Activated CD8-positive, alpha-beta memory T cell treated with anti-CD3 and anti-CD28 coated beads for 1 hour (primary cell): ENCODE measurements at places on chromosomes 16 and 17.

GRCh38 chr16:11743308-11744074 is 834 bp upstream of the TXNDC11 start:
- no peak for DNase-seq

- DNase-seq, result no peak
Observed at GRCh38 chr16:1989209-1990100, at the start of gene SYNGR3. SYNGR3 (plus strand) TSS chr16:1989970; CDS start chr16:1990103, 133 bp downstream.

GRCh38 chr17:10316801-10317542 is 55.8 kb downstream of the MYH13 start:
- DNase-seq, result no peak

DNA sequence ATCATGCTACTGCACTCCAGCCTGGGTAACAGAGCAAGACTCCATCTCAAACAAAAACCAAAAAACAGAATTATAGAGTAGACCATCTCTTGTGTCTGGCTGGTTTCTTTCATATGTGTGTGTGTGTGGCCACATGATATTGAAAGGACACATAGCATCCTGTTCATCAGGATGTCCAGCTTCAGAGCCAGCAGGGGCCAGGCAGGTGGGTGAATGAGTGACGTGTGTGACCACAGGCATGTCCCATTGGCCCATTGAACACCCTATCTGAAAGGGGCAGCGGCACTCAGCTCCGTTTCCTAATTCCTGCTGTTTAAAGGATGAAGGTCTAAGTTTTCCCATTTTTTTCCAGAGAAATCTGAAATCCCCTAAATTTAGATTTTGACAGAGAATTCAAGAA is 174.2 kb downstream of the PRKCB start:
- DNase-seq, result no peak

- no peak for DNase-seq
Observed at GRCh38 chr16:51896013-51896412, 650.9 kb downstream of the TOX3 start.

DNA sequence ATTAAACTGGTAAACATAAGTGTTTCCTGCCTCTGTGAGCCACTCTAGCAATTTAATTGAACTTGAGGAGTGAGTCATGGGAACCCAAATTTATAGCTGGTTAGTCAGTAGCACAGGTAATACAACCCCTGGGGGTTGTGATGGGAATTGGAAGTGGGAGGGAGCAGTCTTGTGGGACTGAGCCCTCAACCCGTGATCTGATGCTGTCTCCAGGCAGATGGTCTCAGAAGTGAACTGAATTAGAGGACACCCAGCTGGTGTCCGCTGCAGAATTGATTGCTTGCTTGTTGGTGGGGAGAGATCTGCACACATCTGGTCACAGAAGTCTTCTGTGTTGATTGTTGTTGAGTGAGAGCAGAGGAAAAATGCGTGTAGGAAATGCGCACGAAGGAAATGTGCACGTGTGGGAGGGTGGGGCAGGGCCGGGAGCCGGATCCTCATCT is 7.7 kb upstream of the ST6GALNAC2 start:
- no peak for DNase-seq

- DNase-seq, result no peak
Observed at GRCh38 chr16:14286368-14287230, 215.5 kb downstream of the MRTFB start.

DNA sequence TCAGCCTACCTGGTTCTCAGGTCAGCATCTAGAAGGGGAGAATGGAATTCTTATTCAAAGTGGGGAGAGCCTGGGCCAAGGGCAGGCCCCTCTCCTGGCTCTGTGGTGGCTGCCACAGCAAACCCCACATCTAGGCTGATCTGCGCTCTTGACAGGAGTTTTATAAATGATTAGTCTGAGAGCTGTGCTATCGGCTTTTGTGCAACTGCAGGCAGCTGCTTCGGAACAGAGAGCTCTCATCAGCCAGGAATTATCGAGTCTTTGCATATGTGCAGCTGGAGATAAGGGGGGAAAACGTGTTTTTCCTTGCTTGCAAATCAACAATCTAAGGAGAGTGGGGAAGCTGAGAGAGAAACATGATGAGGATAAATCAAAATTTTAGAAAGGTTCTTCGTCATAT is 91.7 kb downstream of the HS3ST3A1 start:
- no peak for DNase-seq

- DNase-seq, result no peak
Observed at GRCh38 chr17:14460516-14461226, 159.8 kb downstream of the HS3ST3B1 start.

- DNase-seq, result no peak
Observed at GRCh38 chr16:86685076-86685475, 106.7 kb downstream of the FOXL1 start.

DNA sequence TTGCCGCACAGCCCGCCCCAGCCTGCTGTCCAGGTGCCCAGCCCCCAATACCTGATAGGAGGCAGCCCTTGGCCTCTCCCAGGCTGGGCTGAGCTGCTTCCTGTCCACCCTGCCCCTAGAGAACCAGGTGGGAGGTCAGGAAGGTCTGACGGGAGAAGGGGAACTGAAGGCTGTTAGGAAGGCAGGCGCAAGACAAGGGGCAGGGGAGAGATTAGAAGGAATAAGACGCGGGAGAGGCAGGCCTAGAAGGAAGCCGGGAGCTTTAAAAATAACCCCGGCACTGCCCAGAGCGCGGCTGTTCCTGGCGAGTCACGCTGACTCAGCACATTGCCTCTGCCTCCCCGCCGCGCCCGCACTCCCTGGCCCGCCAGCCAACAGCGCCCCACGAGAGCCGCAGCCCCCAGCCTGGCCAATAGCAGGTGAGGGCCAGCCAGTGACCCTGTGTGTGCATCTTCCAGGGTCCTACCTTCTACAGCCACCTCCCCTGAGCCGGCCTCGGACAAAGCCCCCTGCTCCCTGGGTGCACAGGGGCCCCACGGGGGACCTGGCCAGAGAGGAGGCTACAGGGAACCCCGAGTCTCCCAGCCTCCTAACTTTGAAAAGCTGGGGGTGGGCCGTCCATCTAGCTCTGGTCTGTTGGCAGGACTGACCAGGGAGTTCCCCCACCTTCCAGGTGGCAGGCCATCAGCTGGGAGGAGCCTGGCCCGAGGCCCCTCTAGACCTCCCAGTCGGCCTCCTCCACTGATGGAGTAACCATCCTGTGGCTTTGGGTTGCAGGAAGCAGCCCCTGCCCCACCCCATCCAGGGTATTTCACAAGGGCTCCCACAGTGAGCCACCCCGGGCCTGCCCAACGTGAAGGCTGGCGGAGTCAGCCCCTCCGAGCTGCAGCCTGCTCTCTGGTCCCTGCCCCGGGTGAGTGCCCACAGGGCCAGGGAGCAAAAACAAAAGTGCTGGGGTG is 4.0 kb downstream of the MAFG start:
- no peak for DNase-seq

DNA sequence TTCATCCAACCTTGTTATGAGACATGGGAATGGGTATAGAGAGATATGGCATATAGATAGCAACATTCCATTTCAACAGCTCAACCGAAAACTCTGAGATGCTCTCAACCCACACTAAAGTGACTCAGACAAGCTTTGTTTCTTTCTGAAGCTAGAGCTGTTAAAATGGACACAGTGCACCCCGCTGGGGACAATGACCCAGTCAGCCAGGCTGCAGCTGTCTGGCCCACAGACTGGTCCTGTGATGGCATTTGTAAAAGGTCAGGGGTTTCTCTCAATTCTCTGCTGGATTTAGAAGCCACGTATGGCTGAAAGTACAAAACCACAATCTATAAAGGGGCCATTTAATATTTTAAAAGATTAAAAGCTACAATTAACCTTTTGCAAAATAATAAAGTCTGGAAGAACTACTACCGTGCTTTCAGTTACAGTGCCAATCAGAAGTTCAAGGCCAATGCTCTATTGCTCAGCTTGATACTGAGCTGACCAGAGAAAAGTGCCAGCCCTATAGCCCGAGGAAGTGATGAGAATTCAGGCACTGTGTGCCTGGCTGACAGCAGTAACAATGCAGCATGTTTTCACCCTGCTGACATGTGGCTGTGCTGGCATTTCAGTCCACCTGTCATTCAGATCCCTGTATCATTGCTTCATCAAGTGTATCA is 60.2 kb downstream of the TEX2 start:
- DNase-seq, result no peak

- DNase-seq, result no peak
Observed at GRCh38 chr17:36742267-36743000, 141.1 kb downstream of the MRM1 start.

GRCh38 chr16:66263973-66264310 is 102.5 kb upstream of the CDH5 start:
- DNase-seq, result no peak

DNA sequence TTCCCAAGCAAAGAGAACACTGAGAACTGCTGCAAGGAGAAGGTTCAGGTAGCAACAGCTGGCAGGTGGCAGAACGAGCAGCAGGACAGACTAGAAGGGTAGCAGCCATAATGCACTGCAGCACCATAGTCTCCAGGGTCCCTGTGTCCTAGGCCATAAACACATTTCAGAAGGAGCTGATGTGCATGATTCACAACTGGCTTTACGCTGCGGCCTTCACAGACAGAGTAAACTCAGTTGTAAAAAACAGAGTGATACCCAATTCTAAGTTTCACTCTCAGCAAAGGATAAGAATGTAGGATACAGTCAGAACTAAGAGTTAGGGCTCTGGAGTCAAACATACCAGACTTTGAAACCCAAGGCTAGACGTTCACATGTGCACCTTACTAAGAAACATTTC is 24.4 kb downstream of the ARHGAP17 start:
- no peak for DNase-seq

GRCh38 chr16:28180655-28181460 is 30.9 kb downstream of the XPO6 start:
- DNase-seq, result no peak

- DNase-seq, result no peak
Observed at GRCh38 chr16:4749700-4750257, 15.4 kb downstream of the DNAAF8 start.

DNA sequence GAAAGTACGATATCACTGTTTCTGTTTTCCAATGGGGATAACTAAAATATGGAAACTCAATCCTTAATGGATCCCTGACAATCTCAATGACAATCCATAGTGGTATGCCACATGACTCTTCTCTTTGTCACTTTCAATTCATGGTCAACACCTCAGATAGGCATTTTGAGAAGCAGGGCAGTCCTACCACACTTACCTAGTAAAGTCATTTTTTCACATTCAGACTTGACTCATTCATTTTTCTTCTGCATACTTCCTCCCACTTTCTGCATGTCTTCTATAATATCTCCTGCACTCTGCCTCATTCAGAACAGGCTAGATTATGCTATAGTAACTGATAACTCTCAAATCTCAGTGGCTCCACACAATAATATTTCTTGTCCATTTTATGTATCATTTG is 117.5 kb downstream of the FTO start:
- DNase-seq, result no peak

DNA sequence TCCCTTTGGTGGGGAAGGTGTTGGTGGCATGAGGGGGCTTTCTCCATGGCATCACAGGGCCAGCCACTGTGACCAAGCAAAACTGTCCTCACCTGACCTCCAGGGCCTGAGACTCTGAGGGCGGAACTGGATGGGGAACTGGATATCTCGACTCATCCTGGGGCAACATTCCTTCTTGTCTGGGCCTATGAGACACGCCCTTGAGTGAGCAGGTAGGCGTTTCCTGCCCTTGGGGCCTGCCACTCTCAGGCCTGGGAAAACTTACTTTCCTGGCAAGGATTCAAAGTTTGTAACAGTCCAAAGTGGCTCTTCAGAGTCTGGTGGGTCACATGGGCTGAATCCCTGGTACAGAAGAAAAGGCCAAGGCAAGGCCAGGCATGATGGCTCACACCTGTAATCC is 9.6 kb downstream of the MT1X start:
- no peak for DNase-seq

DNA sequence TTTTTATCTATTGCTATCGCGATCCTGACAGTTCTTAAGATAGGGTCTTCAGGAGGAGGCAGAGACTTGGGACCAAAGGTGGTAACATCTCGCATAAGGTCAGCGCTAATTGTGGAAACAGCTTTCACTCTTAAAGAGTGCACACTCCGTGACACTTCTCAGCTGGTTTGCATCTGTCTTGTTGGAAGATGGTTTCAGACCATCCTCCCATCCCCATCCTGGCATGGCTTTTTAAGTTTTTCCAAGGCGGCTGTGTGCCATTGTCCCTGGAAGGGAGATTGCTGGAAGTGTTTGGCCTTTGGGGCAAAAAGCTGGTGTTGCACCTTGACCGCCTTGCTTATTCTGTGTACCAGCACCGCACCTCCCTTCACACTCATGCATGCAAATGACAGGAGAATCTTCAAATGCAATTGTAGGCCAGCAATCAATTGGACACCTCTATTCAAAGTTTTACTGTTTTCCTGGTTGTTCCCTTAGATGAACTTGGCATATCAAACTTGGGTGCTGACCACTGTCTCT is 1.5 kb downstream of the SOCS7 start:
- no peak for DNase-seq

DNA sequence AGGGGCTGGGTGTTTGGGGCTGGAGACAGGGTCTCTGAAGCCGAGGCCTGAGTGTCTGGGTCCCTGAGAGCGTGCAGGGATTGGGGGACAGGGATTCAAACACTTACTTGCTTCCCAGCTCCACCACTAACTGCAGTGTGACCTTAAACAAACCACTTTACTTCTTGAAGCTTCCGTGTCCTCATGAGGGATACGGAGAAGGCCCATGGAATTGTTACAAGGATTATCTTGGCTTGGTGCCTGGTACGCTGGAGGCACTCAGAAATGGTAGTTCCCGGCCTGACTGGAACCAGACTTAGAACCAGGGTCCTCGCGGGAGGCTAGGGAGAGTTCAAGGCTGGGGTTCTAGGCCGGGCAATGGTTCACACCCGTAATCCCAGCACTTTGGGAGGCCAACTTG is 2.9 kb upstream of the CXCL16 start:
- no peak for DNase-seq
